ENCODE measurements at places on chromosomes 2 and 18. TPM values are rescaled to one million over a fixed set of nuclear protein-coding genes. Genes with fewer than 3 reads are reported as not detected.
A peak's percentile ranks its signal among the peaks of the same experiment; 100 is the strongest.

GRCh38 chr2:7829241-7829640, 852.6 kb upstream of the ID2 start:
- DNase-seq = no peak

GPR148 gene
- total RNA-seq = not detected

GRCh38 chr2:86254576-86255538, 55.6 kb downstream of the MRPL35 start:
- DNase-seq = peak; percentile 50

GRCh38 chr2:161703863-161704262, 79.6 kb downstream of the SLC4A10 start:
- DNase-seq = no peak

KCNF1 gene
- 5.3 TPM for total RNA-seq

DNA sequence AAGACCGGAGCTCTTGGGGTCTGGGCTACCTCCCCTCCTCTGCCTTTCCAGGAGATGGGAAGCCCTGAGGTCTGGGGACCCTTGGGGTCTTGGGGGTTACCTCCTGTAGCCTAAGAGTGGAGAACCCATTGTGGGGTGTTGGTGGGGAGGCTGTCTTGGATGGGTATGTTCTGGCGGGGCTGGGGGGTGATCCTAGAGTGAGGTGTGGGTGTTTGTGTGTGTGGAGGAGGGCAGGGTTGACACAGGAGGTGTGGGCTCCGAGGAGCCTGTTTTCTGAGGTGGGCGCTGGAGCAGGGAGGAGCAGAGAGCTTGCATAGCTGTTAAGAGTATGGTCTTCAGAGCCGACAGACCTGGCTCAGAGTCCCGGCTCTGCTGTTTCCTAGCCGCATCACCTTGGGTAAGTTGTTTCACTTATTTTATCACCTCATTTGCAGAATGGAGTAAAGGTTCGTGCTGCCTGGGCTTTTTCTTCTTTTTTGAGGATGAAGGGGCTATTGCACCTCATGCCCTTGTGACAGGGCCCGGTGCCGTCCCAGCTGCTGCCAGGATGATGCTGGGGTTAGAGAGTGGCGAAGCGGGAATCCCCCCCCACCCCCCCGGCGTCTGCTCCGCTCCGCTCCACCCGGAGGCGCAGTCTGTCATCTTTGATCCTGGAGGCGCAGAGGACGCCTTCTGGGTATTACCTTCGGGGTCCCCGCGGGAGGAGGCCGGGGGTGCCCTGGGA, 17.2 kb downstream of the TET3 start:
- DNase-seq = no peak

NT5DC4 gene
- total RNA-seq = not detected

DNA sequence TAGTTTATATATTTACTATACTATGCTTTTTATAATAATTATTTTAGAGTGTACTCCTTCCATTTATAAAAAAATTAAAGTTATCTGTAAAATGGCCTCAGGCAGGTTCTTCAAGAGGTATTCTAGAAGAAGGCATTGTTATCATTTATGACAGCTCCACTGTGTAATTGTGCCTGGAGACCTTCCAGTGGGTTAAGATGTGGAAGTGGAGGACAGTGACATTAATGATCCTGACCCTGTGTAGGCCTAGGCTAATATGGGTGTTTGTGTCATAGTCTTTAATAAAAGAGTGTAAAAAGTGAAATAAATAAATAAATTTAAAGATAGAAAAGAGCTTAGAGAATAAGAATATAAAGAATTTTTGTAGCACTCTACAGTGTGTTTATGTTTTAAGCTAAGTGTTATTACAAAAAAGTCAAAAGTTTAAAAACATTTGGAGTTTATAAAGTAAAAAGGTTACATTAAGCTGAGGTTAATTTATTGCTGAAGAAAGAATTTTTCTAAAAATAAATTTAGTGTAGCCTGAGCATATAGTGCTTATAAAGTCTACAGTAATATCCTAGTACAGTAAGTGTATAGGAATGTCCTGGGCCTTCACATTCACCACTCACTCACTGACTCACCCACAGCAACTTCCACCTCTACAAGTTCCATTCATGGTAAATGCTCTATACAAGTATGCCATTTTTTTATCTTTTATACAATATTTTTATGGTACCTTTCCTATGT, 190.0 kb upstream of the SESTD1 start:
- DNase-seq = no peak

DNA sequence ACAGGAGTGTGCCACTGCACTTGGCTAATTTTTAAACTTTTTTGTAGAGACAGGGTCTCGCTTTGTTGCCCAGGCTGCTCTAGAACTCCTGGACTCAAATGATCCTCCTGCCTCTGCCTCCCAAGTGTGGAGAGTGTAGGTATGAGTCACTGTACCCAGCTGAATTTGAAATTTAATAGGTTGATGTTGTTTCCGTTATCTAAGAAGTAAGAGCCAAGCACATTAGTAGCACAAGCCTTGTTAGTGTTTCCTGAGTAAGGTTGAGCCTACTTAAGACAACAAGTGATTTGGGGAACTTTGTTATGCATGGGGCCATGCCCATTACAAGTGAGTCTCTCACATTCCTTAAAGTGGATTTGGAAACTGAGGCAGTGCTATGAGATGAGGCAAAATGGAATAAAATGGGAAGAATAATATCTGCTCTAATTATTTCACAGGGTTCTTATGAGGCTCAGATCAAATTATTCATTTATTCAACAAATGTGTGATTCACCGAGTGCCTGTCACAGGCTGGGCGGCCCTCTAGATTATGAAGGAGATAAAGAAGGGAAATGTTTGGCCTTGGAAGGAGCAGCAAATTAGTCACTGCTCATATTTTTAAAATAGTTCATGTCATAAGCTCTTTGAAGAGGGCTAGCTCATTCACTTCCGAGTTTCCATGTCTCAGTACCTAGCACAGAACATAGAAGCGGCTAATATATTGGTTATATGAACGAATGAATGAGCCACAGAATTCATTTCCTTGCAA, 217.2 kb downstream of the LDLRAD4 start:
- DNase-seq = no peak

ZNF396 gene
- total RNA-seq = 2.6 TPM

TEKT4 gene
- not detected for total RNA-seq

GRCh38 chr2:36069074-36069473, 286.5 kb upstream of the CRIM1 start:
- DNase-seq = no peak

DNA sequence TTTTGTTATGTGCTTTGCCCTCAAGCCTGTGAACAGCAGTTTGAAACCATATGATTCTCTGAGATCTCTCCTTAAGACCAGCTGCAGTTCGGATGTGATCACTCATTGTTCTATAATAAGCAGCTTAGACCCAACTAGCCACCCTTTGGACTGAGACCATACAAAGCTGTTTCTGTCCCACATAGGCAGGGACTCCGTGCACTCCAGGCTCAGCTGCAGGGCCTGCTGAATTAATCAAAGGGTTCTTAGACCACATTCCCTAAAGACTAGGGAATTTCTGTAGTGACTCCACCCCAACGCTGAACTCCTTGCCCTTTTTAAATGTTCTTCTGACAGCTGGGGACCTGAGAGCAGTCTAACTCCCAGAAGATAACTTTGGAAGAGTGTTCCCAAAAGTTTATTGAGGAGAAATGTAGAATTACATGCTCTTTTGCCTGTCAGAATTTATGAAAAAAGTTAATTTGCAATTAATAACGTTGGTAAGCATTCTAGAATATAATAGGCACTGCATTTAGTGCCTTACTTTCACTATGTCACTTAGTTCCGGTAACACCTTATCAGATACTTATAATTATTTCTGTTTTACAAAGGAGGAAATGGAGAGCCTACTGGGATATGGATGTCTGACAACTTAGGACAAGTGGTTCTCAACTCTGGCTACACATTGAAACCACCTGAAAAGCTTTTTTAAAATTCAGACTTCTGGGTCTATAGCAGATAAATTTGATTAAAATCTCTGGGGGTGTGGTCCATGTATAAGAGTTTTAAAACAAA, 42.3 kb downstream of the GULP1 start:
- no peak for DNase-seq

GRCh38 chr18:9716780-9717563, 8.9 kb downstream of the RAB31 start:
- no peak for DNase-seq

CYP26B1 gene
- total RNA-seq = 0.52 TPM

DNA sequence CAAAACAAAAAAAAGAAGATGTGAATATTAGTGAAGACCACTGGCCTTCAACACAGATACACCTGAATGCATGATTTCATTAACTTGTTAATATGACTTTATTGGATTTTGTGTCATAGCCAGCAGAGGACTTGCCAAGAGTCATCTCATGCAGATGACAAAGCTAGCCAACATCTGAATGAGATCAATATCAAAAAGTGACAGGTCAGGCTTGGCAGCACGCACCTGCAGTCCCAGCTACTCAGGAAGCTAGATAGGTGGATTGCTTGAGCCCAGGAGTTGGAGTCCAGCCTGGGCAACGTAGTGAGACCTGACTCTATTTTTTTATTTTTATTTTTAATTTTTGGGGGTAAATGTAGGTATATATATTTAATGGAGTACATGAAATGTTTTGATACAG, 54.5 kb upstream of the TGIF1 start:
- DNase-seq = no peak

ANKRD30B gene
- total RNA-seq = 5.9 TPM

DNA sequence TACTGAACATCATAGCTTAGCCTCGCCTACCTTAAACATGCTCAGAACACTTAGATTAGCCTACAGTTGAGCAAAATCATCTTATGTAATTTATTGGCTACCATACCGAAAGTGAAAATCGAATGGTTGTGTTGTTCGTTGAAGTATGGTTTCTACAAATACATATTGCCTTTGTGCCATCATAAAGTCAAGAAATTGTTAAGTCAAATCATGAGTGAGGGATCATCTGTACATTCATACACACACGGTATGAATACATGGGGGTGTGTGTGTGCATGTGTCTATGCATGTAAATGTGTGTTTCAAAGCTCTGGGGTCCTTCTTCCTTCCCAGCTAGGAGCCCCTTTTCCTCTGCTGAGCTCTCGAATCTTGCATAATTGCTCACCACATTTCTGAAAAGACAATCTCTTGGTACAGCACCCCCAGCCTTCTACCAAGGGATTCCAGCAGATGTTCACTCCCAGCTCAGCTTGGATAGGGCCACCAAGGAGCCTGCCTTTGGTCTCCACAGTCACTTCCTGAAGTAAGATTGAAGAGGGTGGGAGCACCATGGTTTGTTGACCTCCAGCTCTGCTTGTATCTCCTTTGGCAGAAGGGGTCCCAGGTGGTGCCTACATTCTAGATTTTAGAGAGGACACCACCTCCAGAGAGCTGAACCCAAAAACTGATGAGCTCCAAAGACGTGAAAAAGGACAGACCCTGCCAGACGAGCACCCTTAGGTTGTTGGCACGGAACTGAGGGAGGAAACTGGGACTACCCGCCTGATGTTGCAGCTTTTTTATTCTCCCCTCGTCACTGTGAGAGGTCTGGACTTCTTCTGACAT, 33.2 kb upstream of the CYP1B1 start:
- DNase-seq = no peak

DNA sequence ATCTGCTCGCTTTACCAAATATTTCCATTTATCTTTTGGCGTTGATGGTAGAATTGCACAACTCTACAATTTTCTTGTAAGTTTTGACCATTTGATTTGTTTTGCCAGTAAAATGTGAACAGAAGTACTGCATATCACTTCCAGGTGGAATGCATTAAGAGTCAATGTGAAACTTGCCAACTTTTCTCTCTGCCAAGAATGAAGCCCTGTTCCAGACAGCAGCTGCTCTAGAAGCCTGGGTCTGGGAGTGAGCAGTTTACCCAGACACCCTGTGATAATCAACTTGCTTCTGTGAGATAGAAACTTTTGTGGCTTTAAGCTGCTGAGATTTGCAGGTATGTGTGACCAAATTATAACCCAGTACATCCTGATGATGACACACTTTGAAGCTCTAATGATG, 115.9 kb upstream of the SYT4 start:
- DNase-seq = no peak

GRCh38 chr18:12625241-12625640, 32.7 kb downstream of the SPIRE1 start:
- DNase-seq = no peak

- peak; percentile 88 for DNase-seq
Observed at GRCh38 chr2:96116424-96116878, at the start of gene ADRA2B. ADRA2B (minus strand) TSS chr2:96116571; CDS start chr2:96116149, 422 bp downstream.

GRCh38 chr2:217944923-217945322, 57.9 kb downstream of the TNS1 start:
- no peak for DNase-seq

- DNase-seq = peak; percentile 19
Observed at GRCh38 chr2:226797289-226797988, 2.2 kb downstream of the IRS1 start.

GRCh38 chr2:190094316-190094871, 31.9 kb upstream of the MSTN start:
- no peak for DNase-seq

GRCh38 chr2:197869501-197870111, 65.2 kb downstream of the PLCL1 start:
- DNase-seq = no peak

- DNase-seq = no peak
Observed at GRCh38 chr18:79970419-79971133, 6.1 kb downstream of the HSBP1L1 start.

- no peak for DNase-seq
Observed at GRCh38 chr18:24400587-24400986, 3.0 kb upstream of the OSBPL1A start.

DNA sequence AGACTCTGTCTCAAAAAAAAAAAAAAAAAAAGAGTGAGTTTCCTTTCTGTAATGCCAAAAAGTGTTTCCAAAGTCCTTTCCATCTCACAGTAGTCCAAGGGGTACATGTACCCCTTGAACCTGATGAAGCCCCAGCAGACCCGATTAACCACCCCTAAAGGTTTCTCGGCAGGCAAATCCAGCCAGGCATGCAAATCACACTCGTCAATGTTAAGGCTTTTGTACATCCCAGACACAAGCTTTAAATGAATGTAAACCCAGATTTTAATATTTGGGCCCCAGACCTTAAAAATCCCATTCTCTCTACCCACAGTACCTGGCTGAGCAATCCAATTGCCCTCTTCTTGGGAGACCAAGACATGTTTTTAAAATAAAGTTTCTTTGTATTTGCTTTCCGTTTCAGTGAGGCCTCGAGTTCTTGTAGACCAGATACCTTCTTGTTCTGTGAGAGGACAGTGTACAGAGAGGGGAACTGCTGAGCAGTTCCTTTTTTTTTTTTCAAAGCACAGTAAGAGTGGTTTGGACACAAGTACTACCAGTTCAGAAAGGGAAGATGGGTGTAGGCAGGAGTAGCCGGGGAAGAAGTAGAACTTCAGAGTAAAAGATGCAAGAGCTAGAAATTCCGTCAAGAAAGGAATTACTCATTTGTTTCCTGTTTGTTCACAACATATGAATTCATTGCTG, at the start of gene NLRC4:
Gene NLRC4 (minus strand): TSS at position 465 of the 684 bp plus-strand sequence. CDS start 8,111 bp downstream, outside the sequence.
- DNase-seq = no peak

DNA sequence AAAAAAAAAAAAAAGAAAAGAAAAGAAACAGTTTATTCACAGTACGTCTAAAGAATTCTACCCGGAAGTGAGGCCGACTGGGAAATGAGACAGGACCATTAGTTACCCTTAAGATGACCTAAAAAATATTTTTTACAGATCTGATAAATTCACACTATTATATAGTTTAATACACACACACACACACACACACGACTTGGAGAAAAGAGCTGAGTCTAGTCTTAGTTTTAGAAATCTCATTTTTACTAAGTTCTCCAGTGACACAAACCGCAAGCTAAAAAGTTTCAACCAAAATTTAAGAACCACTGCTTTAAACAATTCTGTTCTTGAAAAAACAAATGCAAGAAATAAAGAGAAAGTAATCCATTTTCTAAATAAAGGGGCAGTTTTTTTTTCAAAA, 27.1 kb downstream of the ST3GAL5 start:
- no peak for DNase-seq

Measured in body of pancreas (tissue), 4 donors.